CD4-positive, alpha-beta T cell (primary cell): ENCODE measurements at places on chromosomes 4 and X. TPM values are rescaled to one million over a fixed set of nuclear protein-coding genes. Genes with fewer than 3 reads are reported as not detected.

Gene MTNR1A
- not detected for total RNA-seq

- no peak for DNase-seq
- no peak overlapping the region for H3K27ac ChIP-seq
- no peaks in the 10 kb centered on the region for H3K27me3 ChIP-seq
- H3K4me1 ChIP-seq: peaks cover 34% of the 10 kb centered on the region
- H3K36me3 ChIP-seq: peaks cover 19% of the 10 kb centered on the region
Measured at GRCh38 chrX:154038656-154039055, 19.0 kb upstream of the IRAK1 start.

DNA sequence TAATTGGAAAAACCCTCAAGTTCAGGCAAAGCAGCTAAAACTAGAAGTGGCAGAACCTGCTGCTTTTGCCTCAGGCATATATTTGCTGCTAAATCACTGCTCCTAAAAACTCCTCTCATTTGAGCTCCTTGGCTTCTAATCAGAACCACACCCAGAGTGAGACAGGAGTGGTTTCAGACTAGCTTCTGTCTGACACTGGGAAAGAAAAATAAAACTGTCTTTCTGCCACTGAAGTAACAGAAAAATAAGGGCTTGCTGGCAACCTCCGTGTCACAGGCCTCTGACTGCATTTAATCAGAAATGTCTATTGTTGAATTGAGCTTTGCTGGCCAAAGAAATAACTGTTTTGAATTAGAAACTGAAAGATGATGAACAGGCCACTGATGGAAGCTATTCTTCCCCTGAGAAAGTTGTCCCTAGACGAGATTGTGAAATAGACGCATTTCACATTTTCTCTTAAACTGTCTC lies 52.1 kb upstream of the RAP2C start:
- no peaks in the 10 kb centered on the region for H3K36me3 ChIP-seq
- no peaks in the 10 kb centered on the region for H3K4me1 ChIP-seq
- no peak overlapping the region for H3K4me3 ChIP-seq
- H3K27me3 ChIP-seq: no peaks in the 10 kb centered on the region

GRCh38 chr4:120053911-120054310 lies 12.7 kb downstream of the MAD2L1 start:
- H3K4me1 ChIP-seq: peaks cover 4% of the 10 kb centered on the region
- no peak for DNase-seq
- no peaks in the 10 kb centered on the region for H3K27me3 ChIP-seq
- H3K4me3 ChIP-seq: no peak overlapping the region
- no peaks in the 10 kb centered on the region for H3K36me3 ChIP-seq

- H3K27me3 ChIP-seq: no peaks in the 10 kb centered on the region
- no peaks in the 10 kb centered on the region for H3K4me1 ChIP-seq
- no peaks in the 10 kb centered on the region for H3K36me3 ChIP-seq
- no peak overlapping the region for H3K27ac ChIP-seq
Measured at GRCh38 chr4:23856630-23857029, 33.2 kb downstream of the PPARGC1A start.

DNA sequence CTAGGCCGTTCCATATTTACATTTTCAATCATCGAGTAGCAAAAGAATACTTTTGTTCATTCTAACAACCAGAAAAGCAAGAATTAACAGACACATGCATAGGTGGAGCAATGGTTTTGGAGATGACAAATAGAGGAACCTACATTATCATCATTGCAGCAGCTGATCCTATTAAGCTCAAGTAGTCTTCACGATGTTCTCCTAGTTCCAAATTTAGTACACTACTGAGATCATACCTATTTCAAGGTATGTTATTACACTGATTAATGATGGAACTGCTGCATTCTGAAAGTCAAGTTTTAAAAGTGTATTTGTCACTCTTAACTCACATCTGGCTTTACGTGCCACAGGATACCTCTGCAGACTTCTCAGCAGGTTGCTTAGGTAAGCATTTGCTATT lies 87.4 kb downstream of the ADGRA3 start:
- no peak overlapping the region for H3K4me3 ChIP-seq
- H3K27me3 ChIP-seq: no peaks in the 10 kb centered on the region
- no peak overlapping the region for H3K27ac ChIP-seq
- H3K36me3 ChIP-seq: no peaks in the 10 kb centered on the region
- H3K4me1 ChIP-seq: no peaks in the 10 kb centered on the region

Gene ADGRA3
- total RNA-seq: 2.2 TPM

DNA sequence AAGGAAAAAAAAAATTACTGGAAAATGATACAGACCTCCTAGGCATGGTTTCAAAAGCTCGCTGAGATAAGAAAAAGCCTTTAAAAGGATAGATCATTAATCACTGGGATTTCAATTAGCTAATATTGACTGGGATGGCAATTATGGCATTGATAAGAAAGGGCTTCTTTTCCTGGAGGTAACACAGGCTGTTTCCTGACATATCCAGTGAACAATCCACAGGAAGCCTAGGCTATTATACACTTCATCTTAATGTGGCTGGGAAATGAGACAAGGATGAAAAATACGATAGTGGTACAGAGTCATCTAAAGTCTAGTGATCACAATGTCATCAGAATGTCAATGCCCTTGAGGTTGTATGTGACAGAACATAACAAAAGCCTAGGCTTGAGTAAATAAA lies 1579.3 kb downstream of the C4orf33 start:
- H3K27ac ChIP-seq: no peak overlapping the region
- no peaks in the 10 kb centered on the region for H3K27me3 ChIP-seq
- no peaks in the 10 kb centered on the region for H3K4me1 ChIP-seq
- H3K36me3 ChIP-seq: no peaks in the 10 kb centered on the region

GRCh38 chr4:5635826-5636195 lies 72.5 kb downstream of the EVC2 start:
- no peak overlapping the region for H3K27ac ChIP-seq
- no peaks in the 10 kb centered on the region for H3K27me3 ChIP-seq
- no peak overlapping the region for H3K4me3 ChIP-seq
- no peaks in the 10 kb centered on the region for H3K4me1 ChIP-seq
- no peaks in the 10 kb centered on the region for H3K36me3 ChIP-seq
- DNase-seq: no peak

GRCh38 chr4:76984127-76984526 lies 34.6 kb downstream of the SEPTIN11 start:
- peaks cover 52% of the 10 kb centered on the region for H3K4me1 ChIP-seq
- H3K27ac ChIP-seq: no peak overlapping the region
- no peak for DNase-seq

- H3K27me3 ChIP-seq: no peaks in the 10 kb centered on the region
- H3K4me3 ChIP-seq: no peak overlapping the region
- no peaks in the 10 kb centered on the region for H3K36me3 ChIP-seq
Measured at GRCh38 chr4:3442460-3442958, 741 bp downstream of the HGFAC start.

DNA sequence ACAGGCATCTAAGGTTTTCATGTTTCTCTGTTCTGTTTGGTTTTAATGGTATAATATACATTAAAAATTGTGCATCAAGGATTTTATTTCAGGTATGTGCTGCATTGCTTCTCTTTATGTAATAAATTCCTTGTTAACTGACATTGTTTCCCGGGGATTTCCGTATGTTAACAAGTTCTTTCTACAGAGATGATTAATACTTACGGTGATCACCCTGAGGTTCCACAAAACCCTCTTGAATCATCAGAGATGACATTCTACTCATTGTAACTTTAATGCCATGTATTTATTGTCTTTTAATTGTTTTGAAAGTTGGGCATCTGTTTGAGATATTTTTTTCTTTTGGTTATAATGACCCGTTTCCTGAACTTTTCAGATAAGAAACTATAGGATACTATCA lies 37.5 kb downstream of the ARHGAP10 start:
- no peak overlapping the region for H3K4me3 ChIP-seq
- H3K27ac ChIP-seq: no peak overlapping the region
- no peak for DNase-seq
- H3K4me1 ChIP-seq: no peaks in the 10 kb centered on the region

Gene FREM3
- not detected for total RNA-seq

DNA sequence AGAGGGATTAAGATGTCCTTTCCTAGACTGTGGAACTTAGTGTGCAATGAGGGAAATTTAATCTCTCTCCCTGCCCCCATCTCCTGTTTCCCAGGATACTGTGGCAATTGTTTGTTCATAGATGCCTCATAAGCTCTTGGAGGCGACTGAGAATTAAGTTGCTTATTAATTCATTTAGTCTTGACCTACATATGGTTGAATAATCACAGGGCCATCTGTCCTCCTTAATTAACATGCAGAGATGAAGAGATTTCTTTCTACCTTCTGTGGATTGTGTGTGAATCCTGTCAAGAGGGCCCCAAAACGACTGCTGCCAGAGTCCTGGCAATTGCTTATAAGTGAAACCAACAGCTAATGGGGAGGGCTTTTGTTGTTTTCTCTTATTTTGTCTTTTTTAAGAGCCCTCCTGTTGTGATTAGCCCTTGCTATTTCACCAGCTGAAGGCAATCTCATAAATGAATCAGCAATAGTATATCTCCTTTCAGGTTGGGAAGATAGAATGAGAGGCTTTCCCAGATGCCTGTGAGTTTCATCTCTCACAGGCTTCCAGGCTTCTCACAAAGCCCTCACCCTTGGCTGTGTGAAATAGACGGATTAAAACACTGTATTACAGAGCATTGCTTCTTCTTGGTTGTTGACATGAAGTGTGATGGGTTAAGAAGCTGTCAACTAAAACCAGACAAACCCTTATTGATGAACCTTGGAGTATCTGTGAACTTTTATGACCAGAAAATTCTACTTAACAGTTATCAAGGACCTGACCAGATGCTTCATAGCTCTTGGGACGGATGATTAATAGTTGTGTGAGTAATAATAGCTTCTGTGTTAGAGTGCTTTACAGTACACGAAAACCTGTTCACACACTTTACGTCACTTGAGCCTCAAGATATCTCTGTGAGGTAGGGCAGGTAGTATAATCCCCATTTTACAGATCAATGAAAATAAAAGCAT lies 58.5 kb downstream of the PGRMC2 start:
- DNase-seq: no peak
- H3K36me3 ChIP-seq: no peaks in the 10 kb centered on the region
- H3K4me3 ChIP-seq: no peak overlapping the region
- H3K27ac ChIP-seq: no peak overlapping the region
- H3K27me3 ChIP-seq: no peaks in the 10 kb centered on the region

DNA sequence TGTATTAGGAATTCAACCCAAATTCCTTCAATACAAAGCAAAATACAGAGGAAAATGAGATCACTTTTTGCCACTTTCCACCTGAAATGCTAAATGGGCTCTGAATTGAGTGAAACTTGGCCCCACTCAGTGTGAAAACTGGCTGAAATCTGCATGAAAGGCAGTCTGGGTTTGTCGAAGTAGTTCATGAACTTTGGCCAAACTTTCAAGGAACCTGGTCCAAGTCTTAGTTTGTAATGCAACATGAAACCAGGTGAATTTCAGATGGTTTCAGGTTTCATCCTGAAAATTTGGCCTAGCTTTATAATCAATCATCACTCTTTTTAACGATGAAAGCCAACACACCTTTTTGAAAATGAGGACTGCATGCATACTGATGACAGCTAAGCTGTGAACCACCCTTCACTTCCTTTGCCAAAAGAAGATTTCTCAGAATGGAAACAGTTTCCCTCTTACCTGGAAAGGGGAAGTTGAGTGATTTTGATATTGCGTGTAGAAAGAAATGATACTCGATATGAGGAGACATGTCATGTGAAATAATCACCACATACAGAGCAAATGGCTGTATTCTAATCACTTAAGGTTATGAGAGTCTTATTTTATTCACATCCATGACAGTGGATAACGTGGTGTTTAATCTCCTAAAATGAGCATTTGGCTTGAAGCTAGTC lies 209.9 kb upstream of the ETNPPL start:
- no peaks in the 10 kb centered on the region for H3K36me3 ChIP-seq
- H3K27me3 ChIP-seq: no peaks in the 10 kb centered on the region
- H3K4me1 ChIP-seq: peaks cover 4% of the 10 kb centered on the region
- H3K27ac ChIP-seq: no peak overlapping the region

GRCh38 chr4:6504900-6505496 lies 32.6 kb upstream of the PPP2R2C start:
- no peak overlapping the region for H3K4me3 ChIP-seq
- H3K36me3 ChIP-seq: no peaks in the 10 kb centered on the region
- H3K27me3 ChIP-seq: no peaks in the 10 kb centered on the region

Gene AR
- total RNA-seq: not detected

- DNase-seq: no peak
- peak overlapping the region; percentile 22 for H3K4me3 ChIP-seq
- peak overlapping the region; percentile 68 for H3K27ac ChIP-seq
- H3K4me1 ChIP-seq: peaks cover 63% of the 10 kb centered on the region
Measured at GRCh38 chr4:7855731-7856130, 83.9 kb downstream of the AFAP1 start.

- no peak overlapping the region for H3K27ac ChIP-seq
- no peaks in the 10 kb centered on the region for H3K27me3 ChIP-seq
- H3K36me3 ChIP-seq: no peaks in the 10 kb centered on the region
Measured at GRCh38 chr4:105288121-105288520, 141.4 kb downstream of the TET2 start.

- DNase-seq: no peak
- H3K27ac ChIP-seq: no peak overlapping the region
- no peak overlapping the region for H3K4me3 ChIP-seq
- no peaks in the 10 kb centered on the region for H3K27me3 ChIP-seq
- H3K36me3 ChIP-seq: no peaks in the 10 kb centered on the region
Measured at GRCh38 chrX:30967516-30967915, 78.5 kb upstream of the TAB3 start.

Gene KANTR
- 6.2 TPM for total RNA-seq

GRCh38 chrX:54177306-54177705 lies 5.7 kb downstream of the FAM120C start:
- H3K36me3 ChIP-seq: peaks cover 14% of the 10 kb centered on the region
- no peak overlapping the region for H3K27ac ChIP-seq
- peaks cover 23% of the 10 kb centered on the region for H3K4me1 ChIP-seq
- H3K27me3 ChIP-seq: no peaks in the 10 kb centered on the region

Gene TMEM150C
- not detected for total RNA-seq

- H3K36me3 ChIP-seq: peaks cover 9% of the 10 kb centered on the region
- H3K4me3 ChIP-seq: no peak overlapping the region
- H3K27ac ChIP-seq: no peak overlapping the region
- H3K27me3 ChIP-seq: no peaks in the 10 kb centered on the region
Measured at GRCh38 chr4:87165892-87166291, 54.5 kb downstream of the KLHL8 start.

DNA sequence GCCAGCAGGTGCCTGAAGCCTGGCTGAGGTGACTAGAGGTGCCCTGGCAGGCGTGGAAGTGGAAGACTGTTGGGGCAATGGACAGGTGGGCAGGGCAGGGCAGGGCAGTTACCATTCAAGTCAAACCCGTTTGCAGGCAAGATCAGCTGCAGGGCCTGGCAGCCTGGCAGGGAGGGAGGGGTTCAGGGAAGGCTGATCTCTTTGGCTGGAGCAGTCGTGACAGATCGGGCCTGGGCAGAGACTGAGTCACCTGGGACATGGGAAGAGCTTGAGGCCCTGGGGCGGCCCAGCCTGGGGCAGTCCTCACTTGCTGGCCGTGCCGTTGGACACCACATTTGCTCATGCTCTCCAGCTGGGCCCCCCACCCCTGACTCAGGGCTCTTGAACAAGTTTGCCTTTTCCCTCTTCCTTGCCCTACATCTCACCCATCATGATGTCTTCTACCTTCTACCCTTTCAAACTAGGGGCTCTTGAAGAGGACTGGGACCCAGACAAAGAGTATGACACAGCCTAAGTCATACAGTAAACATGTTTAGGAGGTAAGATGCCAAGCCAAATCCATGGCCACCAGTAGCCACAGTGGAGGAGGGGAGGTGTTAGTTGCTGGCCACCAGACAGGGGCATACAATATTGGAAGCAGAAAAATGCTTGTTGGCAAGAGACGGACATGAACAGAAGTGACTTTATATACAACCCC lies 2.0 kb upstream of the ZNF185 start:
- DNase-seq: no peak
- no peak overlapping the region for H3K4me3 ChIP-seq
- H3K4me1 ChIP-seq: no peaks in the 10 kb centered on the region

GRCh38 chr4:129428454-129428853 lies 332.5 kb downstream of the C4orf33 start:
- H3K4me1 ChIP-seq: no peaks in the 10 kb centered on the region
- no peaks in the 10 kb centered on the region for H3K36me3 ChIP-seq
- no peak for DNase-seq
- no peak overlapping the region for H3K4me3 ChIP-seq
- no peaks in the 10 kb centered on the region for H3K27me3 ChIP-seq
